ENCODE measurements at places on chromosomes 11 and 22.

- no peak for DNase-seq
Observed at GRCh38 chr22:27760474-27760873, 41.1 kb downstream of the MN1 start.

GRCh38 chr11:31997955-31998354 is 92.9 kb upstream of the RCN1 start:
- DNase-seq = no peak

DNA sequence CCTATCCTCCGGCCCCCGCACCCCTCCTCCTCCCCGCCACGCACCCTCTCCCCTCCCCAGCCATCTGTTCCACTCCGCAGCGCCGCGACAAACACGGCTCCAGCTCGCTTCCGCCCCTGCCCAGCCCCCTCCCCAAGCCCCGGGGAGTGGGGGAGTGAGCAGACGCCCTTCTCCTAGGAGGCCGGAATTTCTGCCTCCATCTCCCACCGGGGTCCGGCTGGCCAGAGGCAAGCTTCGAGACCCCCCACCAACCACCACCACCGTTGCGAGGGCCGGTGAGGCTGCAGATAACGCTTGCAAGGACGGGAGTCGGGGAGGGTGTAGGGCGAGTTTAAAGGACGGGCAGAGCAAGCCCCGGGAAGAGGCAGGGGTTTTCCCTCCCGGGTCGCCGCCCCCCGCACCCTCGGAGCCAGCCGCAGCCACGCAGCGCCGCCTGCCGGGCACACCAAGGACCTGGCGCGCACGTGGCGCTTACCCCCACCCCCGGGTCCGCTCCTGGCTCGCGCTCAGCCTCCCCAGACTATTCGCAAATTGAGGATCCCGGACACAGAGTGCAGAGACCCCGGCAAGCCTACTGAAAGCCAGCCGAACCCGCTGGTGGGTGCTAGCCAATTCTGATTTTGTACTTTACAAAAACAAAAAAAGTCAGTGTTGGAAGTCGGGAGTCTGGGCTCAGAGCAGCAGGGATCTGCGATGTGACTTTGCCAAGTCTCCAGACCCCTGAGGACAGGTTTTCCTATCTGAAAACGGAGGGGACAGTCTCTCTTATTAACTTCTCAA is 22.6 kb downstream of the RTN4RL2 start:
- DNase-seq = peak; percentile 41

- no peak for DNase-seq
Observed at GRCh38 chr22:33337524-33337923, 279.3 kb upstream of the SYN3 start.

- no peak for DNase-seq
Observed at GRCh38 chr22:50711446-50712340, 26.3 kb upstream of the ACR start.

GRCh38 chr22:25134451-25134850 is 65.2 kb upstream of the CRYBB3 start:
- no peak for DNase-seq
